ENCODE measurements at places on chromosomes 2 and 18.

- no peak overlapping the region for H3K27ac ChIP-seq
- H3K27me3 ChIP-seq: peaks cover 5% of the 10 kb centered on the region
- peak overlapping the region; percentile 56 for H3K4me3 ChIP-seq
These were observed 158.9 kb upstream of the HNRNPA3 start for GRCh38 chr2:177053716-177054115.

- H3K27ac ChIP-seq: no peak overlapping the region
- H3K27me3 ChIP-seq: peaks cover 3% of the 10 kb centered on the region
- H3K4me3 ChIP-seq: no peak overlapping the region
- H3K36me3 ChIP-seq: no peaks in the 10 kb centered on the region
These were observed 124.8 kb upstream of the TACR1 start for GRCh38 chr2:75324141-75324540.

GRCh38 chr2:8416849-8417832 lies 264.7 kb upstream of the ID2 start:
- no peak overlapping the region for H3K27ac ChIP-seq
- H3K36me3 ChIP-seq: no peaks in the 10 kb centered on the region
- DNase-seq: no peak
- H3K27me3 ChIP-seq: peaks cover 20% of the 10 kb centered on the region

GRCh38 chr18:7514796-7515440 lies 52.2 kb upstream of the PTPRM start:
- DNase-seq: no peak
- H3K36me3 ChIP-seq: no peaks in the 10 kb centered on the region
- H3K4me3 ChIP-seq: no peak overlapping the region

- DNase-seq: no peak
- H3K4me3 ChIP-seq: no peak overlapping the region
- H3K27me3 ChIP-seq: no peaks in the 10 kb centered on the region
- H3K36me3 ChIP-seq: no peaks in the 10 kb centered on the region
- H3K27ac ChIP-seq: no peak overlapping the region
These were observed 38.0 kb upstream of the ERMN start for GRCh38 chr2:157363612-157364101.

GRCh38 chr2:18483896-18484295 lies 76.6 kb downstream of the RDH14 start:
- no peak for DNase-seq
- H3K27me3 ChIP-seq: peaks cover 18% of the 10 kb centered on the region
- H3K27ac ChIP-seq: no peak overlapping the region
- no peak overlapping the region for H3K4me3 ChIP-seq
- H3K4me1 ChIP-seq: no peaks in the 10 kb centered on the region

- H3K4me3 ChIP-seq: no peak overlapping the region
- H3K4me1 ChIP-seq: no peaks in the 10 kb centered on the region
- H3K27me3 ChIP-seq: peaks cover 2% of the 10 kb centered on the region
These were observed 62.8 kb downstream of the GALNT14 start for GRCh38 chr2:31075431-31075830.

DNA sequence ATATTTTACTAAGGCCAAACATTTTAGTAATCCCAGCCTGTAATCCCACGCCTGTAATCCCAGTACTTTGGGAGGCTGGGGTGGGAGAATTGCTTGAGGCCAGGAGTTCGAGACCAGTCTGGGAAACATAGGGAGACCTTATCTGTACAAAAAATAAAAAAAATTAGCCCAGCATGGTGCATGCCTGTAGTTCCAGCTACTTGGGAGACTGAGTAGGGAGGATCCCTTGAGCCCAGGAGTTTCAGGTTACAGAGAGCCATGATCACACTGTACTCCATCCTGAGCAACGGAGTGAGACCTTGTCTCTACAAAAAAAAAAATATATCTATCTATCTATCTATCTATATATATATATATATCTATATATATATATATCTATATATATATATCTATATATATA lies 19.1 kb downstream of the KLHL23 start:
- no peaks in the 10 kb centered on the region for H3K27me3 ChIP-seq
- DNase-seq: no peak
- H3K36me3 ChIP-seq: no peaks in the 10 kb centered on the region
- no peak overlapping the region for H3K4me3 ChIP-seq
- no peaks in the 10 kb centered on the region for H3K4me1 ChIP-seq
- H3K27ac ChIP-seq: no peak overlapping the region

All from HFFc6 (cell line).